ENCODE measurements at places on chromosomes 5 and 9.
A peak's percentile ranks its signal among the peaks of the same experiment; 100 is the strongest.

GRCh38 chr5:50886657-50887345 lies 220.4 kb downstream of the PARP8 start:
- DNase-seq: no peak

DNA sequence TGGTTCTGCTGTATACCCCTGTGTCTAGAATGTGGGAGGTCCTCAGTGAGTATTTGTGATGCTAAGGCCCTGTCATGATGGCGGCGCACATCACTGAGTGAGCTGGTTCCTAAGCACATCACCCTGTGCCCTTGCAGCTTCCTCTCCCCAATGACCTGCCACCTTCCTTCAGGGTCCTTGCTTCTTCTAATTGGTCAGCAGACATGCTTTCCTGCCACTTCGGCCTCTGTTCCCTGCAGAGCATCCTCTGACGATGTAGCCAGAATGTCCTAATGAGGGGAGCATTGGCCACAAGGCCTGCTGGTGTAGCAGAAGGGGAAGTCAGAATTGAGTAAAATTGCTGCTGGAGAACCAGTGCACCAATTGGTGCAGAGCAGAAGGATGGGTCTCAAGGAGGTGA lies 31.1 kb upstream of the ANGPTL2 start:
- DNase-seq: no peak

DNA sequence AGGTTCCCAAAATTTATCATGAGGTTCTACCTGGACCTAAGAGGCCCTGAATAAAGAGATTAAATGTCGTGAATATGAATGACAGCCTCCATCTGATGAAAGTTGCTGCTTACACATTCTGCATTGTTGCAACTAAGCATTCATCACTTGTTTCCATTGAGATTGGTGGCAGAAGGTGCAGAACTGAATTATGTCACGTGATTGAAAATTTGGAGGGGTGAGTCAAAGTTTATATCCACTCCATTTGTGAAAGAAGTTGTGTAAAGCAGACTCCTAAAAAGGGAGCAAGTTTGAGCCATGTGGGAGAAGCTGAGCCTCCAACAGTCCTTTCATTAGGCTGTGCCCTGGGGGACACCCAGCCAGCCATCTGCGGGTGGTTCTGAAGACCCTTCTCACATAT lies 4.9 kb upstream of the PTCH1 start:
- DNase-seq: no peak

- peak; percentile 100 for DNase-seq
These were observed 588.5 kb downstream of the MTRR start for GRCh38 chr5:8457187-8458037.

GRCh38 chr5:150945486-150945885 lies 40.7 kb upstream of the ZNF300 start:
- DNase-seq: peak; percentile 39

DNA sequence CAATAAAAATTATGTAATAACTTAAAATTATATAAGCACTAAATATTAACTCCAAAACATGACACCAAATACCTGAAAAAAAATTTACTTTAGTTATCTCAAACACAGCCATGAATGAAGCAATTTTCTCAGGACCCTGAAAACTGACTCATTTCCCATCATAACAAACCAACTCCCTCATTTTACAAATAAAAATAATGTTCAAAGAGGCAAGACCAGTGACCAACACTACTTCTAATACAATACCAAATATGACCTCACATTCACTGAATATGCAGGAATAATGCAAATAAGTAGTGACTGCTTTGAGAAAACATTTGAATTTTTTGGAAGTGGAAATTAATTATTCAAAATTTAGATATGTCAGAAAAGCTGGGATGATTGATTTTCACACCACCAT lies 21.6 kb downstream of the FBLL1 start:
- no peak for DNase-seq

DNA sequence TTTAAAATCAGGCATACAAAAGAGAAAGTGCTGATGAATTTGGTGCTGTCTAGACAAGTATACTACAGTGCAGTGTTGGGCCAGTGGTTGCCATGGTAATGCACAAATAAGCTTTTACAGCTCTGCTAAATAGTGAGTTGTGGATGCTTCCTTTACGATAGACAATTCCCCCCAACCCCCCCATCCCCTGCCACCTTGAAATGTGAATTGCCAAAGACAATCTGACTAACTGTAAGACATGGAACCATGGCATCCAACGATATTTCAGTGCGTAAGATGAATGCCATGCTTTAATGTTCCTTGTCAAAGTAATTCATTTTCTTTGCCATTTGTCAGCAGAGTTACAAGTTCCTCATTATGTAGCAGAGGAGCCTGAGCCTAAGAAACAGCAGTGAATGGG lies 91.5 kb upstream of the NREP start:
- DNase-seq: no peak

DNA sequence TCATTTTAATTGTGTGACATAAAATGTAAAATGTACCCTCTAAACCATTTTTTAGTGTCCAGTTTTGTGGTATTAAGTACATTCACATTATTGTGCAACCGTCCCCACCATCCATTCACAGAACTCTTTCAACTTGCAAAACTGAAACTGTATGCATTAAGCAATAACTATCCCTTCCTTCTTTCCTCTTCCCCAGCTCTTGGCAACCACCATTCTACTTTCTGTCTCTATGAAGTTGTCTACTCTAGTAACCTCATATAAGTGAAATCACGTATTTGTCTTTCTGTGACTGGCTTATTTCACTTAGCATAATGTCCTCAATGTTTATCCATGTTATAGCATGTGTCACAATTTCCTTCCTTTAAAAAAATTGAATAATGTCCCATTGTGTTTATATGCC lies 142.4 kb downstream of the C9orf152 start:
- DNase-seq: no peak
